T-cell (primary cell): ENCODE measurements at places on chromosomes 12 and 14.

GRCh38 chr12:92551853-92552397, 150.9 kb upstream of the PLEKHG7 start:
- no peak for DNase-seq

GRCh38 chr12:7450667-7451066, 6.7 kb upstream of the CD163L1 start:
- DNase-seq, result no peak

DNA sequence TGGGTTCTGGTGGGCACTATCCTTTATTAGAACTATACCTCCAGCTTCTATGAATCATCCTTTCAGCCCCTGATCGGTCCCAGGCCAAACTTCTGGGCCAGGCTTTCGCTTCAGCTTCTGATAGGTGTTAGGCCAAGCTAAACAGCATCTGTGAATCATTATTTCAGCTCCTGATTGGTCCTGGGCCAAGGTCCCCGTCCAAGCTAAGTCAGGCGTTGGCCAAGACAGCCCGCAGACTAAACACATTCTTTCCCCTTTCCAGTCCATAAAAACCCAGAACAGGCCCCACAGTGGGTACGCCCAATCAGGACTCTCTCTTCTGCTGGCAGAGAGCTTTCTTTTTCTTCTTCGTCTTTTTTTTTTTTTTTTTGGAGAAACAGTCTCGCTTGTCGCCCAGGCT, 1808.9 kb upstream of the SEL1L start:
- no peak for DNase-seq

GRCh38 chr14:94144765-94145164, 15.4 kb upstream of the IFI27L2 start:
- DNase-seq, result no peak

DNA sequence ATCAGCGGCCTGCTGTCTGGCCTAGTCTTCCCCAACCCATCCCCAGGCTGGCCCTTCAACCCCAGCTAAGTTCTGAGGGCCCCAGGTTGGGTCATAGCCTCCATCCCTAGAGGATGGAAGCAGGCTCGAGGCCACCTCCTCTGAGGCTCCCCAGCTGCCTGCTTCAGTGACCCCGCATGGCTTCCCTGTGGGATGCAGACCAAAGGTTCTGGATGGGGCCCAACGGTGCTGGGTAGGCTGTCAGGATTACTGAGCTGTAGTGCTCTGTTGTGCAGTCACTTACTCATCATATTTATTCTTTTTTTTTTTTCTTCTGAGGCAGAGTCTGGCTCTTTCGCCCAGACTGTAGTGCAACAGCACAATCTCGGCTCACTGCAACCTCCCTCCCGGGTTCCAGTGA, 92.0 kb downstream of the IRF2BPL start:
- no peak for DNase-seq

- no peak for DNase-seq
These were observed 23.9 kb downstream of the NCKAP1L start for GRCh38 chr12:54521293-54522060.

GRCh38 chr12:4580281-4580688, 18.3 kb downstream of the DYRK4 start:
- no peak for DNase-seq

DNA sequence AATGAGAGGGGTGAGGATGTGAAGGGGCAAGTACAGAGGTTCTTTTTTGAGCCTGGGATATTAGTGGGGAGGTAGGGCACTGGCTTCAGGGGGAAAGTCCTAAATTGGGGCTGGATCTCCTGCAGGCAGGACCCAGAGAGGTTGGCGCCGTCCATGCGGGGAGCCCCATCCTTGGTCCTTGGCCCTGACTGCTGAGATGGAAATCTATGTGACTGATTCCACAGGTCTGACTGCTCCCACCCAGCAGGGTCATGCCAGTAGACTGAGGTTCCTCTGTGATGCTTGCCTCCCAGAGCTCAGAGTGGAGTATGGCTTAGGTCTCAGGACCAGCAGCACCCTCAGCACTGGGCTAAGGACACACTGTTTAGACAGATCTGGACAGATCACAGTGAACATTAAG, 988.6 kb upstream of the TMEM132C start:
- no peak for DNase-seq

DNA sequence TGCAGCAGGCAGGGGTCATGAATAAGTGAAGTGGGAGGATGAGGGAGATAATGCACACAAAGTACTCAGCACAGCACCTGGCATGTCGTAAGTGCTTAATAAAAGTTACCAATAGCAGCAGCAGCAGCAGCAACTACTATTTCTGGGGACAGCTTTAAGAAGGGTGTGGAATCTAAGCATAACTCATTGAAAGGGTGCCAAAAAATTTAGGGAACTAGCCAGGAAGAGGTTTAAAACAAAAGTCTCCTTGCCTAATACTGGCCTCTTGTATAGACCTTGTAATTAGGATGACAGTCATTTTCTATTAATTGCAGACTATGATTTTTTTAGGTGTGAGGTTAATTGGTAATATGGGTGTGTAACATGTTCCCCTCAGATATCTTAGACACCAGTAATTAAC, 179.9 kb downstream of the PTPN11 start:
- DNase-seq, result no peak

GRCh38 chr12:70049596-70050360, 193.5 kb upstream of the CNOT2 start:
- no peak for DNase-seq

GRCh38 chr14:61344437-61345150, 23.2 kb downstream of the PRKCH start:
- DNase-seq, result no peak

GRCh38 chr14:71103662-71104484, 196.6 kb downstream of the PCNX1 start:
- no peak for DNase-seq
